NCI-H460 (cell line): ENCODE measurements at places on chromosomes 12 and 14. TPM values are rescaled to one million over a fixed set of nuclear protein-coding genes. Genes with fewer than 3 reads are reported as not detected.

- DNase-seq = no peak
These were observed 333.8 kb downstream of the PDZRN4 start for GRCh38 chr12:41521872-41522379.

Gene TMEM179
- total RNA-seq = 3.7 and 3.8 TPM in 2 replicates

Gene TMEM117
- total RNA-seq = 3.6 and 3.7 TPM in 2 replicates

Gene STAC3
- 0.57 and 0.58 TPM in 2 replicates for total RNA-seq

DNA sequence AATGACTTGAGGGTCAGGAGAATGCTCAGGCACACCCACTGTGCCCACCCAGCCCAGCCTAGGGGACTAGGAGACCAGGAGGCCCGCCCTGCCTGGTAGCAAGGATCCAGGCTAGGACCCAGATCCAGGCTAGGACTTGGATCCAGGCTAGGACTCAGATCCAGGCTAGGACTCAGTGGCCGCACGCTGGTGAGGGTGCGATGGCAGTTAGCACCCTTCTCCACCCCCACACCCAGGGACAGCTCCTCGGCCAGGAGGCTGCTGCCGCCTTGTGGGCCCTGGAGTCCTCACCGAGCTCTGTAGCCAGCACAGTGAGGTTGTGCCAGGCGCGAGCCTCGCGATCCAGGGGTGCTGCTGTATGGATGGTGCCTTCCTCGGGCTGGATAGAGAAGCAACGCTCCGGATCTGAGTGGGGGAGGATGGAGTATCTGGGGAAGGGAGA is 5.1 kb downstream of the CDH24 start:
- no peak for DNase-seq

DNA sequence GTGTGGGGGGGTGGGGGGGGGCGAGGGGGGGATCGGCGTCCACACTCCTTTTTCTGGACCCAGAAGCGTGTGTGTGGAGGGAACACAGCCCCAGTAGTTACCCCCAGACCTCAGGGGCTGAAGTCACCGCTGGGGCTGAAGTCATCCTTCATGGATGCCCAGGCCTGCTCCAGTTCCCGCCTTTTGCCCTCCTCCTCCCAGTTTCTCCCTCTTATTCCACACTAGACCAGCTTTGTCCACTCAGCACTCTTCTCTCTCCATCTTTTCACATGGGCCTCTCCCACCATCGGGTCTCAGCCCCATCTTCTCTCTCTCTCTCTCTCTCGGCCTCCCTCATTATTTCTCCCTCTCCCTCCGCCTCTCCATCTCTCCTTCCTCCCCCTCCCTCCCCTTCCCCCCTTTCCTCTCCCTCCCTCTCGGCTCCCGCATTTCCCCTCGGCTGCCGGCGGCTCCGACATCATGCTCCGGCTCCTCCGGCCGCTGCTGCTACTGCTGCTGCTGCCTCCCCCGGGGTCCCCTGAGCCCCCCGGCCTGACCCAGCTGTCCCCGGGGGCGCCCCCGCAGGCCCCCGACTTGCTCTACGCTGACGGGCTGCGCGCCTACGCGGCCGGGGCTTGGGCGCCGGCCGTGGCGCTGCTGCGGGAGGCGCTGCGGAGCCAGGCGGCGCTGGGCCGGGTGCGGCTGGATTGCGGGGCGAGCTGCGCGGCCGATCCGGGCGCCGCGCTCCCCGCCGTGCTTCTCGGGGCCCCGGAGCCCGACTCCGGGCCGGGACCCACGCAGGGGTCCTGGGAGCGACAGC is at the start of gene P3H3:
TSS of gene P3H3 (plus strand) at position 426 of the 799 bp plus-strand sequence. CDS start at position 460, 34 bp downstream.
- peak; percentile 23 for DNase-seq

DNA sequence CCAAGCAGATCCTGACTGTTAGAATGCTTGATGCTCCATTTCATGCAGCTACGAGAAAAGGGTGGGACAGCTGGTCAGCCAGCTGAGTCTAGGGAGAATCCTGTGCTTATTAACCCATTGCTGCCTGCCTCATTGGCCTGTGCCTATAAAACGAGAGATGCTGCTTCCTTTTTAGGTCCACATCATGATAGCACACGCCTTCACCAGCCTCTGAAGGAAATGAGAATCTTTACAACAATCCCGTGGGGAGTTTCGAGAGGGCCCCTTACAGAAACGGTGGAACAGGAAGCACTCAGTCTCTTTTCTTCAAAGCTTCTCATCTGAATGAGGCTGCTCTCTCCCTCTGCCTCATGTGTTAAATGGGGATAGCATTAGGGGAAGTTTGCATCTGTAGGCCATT is 147.3 kb upstream of the RFLNA start:
- DNase-seq = no peak

DNA sequence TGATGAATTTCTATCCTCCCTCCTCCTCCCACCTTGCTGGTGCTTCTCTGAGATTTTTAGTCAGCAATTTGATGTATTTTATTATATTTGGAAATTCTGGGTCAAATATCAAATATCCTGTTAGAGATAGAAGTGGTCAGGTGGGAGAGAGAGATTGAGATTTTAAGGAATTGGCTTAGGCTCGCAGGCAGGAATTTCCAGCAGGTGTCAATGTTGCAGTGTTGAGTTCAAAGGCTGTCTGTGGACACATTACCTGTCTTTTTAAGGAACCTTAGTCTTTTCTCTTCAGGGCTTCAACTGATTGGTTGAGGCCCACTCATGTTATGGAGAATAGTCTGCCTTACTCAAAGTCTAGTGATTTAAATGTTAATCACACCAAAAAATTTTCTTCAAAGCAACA is 457.3 kb downstream of the FLRT2 start:
- DNase-seq = no peak

GRCh38 chr12:4026020-4026358 is 152.8 kb upstream of the PARP11 start:
- no peak for DNase-seq

Gene HOXC12
- not detected in 2 replicates for total RNA-seq

DNA sequence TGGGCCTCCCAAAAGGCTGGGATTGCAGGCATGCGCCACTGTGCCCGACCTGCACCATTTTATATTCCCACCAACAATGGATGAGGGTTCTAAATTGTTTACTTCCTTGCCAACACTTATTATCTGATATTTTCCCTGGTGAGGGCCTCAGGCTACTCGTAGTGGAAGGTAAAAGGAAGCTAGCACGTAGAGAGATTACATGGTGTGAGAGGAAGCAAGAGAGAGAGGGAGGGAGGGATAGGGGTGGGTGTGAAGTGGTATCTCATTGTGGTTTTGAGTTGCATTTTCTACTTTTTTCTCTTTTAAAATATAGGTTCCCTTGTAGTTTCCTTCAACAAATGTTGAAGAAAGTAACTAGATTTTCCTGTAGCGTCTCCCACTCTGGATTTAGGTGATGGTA is 30.9 kb downstream of the MYO1H start:
- DNase-seq = no peak
